HTR-8/SVneo (cell line): ENCODE measurements at places on chromosomes 11 and 22.

GRCh38 chr11:94735907-94736306 is 32.2 kb upstream of the AMOTL1 start:
- no peak for DNase-seq

DNA sequence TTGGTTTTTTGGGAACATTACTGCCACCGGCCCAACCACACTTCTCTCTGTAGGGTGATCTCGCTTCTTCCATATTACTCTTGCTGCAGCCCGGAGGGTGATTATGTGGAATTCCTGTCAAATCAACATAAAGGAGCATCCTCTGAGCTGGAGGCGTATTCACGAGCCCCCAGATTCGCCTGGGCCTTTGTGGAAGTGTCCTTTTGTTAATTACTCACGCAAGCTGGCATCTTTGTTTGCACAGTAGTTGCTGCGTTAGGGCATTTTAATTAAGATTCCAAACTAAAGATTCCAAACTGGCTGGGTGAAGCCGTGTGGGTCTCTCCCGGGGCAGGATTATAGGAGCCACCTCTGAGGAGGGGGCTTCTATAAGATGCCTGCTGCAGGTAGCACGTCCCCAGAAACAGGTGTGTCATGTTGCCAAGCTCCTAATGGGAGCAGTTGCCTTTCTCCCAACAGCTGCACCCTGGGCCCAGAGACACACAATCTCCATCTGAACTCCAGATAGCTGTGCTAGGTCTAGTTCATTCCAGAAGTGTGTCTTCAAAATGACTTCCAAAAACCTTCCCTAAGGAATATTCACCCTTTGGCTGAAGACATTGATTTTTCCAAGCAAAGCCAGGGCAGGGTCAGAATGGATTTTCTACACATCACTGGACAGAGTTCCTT is 40.9 kb downstream of the SHISAL1 start:
- no peak for DNase-seq

GRCh38 chr11:71979602-71980001 is 19.1 kb upstream of the IL18BP start:
- DNase-seq = no peak

DNA sequence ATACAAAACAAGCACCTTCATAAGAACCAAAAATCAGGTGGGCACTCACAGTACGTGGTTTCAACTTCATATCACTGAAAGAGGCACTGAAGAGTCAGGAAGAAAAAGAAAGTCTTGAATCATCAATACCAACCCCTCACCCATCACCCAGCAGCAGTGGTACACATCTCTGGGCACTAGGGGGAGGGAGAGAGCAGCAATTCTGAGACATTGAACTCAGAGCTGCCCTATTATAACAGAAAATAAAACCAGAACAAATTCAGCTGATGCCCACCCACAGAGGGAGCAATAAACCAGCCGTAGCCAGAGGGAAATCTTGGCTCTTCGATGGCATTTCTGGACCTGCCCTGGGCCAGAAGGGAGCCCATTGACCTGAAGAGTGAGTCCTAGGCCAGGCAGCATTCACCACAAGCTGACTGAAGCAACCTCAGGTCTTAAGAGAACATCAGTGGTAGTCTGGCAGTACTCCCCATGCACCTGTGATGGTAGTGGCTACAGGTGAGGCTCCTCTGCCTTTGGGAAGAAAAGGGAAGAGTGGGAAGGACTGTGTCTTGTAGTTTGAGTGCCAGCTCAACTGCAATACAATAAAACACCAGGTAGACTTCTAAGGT is 42.2 kb upstream of the FAM181B start:
- DNase-seq = peak; percentile 35

- no peak for DNase-seq
Measured at GRCh38 chr11:117862019-117862725, 14.3 kb downstream of the FXYD6 start.

DNA sequence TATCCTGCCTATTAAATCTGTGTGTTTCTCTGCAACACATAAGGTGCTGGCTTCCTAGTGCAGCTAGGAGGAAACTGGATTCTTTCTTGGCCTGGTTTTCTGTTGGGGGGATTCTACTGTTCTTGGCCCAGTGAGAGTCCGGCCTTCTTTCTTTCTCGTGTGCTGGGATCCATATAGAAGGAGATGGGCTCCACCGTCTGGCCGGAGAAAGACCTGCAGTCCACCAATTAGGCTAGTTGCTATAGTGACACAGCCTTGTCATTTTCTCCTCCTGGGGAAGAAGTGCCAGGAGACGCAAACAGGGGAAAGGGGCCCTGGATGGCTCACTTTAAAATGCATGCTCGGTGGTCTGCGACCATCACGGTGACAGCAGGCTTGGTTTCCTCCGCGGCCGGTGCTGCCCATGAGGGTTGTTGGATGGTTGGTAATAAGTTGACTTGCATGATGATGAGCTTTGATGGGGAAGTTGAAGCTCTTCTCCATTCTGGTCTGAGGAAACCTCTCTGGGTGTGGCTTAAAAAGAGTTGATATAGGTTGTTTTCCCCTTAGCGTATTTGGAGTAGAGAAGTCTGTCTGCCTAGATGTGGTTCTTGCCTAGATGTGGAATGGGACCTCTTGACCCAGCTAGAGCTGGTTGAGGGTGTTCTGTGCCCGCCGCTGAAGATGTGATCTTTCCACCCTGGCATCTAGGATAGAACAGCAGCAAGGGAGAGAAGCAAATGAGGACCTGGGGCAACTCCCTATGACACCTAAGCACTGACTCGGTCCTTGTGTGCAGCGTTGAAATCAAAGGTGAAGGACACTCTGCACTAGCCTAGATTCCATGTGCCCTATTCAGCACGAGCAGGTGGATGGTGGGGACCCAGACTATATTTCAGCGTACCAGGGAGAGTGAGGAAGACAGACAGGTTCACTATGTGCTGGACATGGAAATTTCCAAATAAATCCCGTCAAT is 1335.0 kb downstream of the BRD1 start:
- DNase-seq = peak; percentile 41

GRCh38 chr11:2213890-2214526 is 42.4 kb upstream of the TH start:
- no peak for DNase-seq

GRCh38 chr22:35590634-35591295 is 26.4 kb downstream of the MB start:
- no peak for DNase-seq

GRCh38 chr11:32531528-32531927 is 52.1 kb upstream of the EIF3M start:
- DNase-seq = no peak

GRCh38 chr11:15557457-15558230 is 442.9 kb downstream of the INSC start:
- DNase-seq = no peak

DNA sequence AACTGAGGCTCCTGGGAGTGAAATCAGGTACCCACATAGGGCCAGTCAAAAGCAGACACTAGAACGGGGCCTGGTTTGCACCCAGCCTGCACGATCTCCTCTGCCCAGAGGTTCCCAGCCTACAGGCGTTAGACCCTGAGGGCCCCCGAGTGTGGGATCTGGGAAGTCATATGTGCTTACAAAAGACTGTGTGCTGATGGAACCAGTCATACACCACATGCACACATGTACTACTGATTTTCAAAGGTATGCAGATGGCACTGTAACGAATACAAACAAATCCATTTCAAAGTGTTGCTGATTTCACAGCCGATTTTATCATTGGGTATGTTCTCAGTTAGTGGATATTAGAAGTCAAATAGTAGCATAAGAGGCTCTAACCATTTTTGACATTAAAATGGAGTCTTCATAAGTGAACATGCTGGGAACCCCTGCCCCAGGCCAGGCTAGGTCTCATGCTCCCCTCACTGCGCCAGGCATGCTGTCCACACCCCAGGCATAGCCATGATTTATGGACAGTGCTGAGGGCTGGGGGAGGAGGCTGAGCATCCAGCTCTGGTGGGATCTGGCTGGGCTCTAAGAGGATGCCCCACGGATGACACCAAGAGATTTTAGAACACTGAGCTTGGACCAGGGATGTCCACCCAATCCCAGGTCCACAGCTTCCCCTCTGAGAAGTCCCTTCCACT is 38.6 kb upstream of the LRRC32 start:
- no peak for DNase-seq

DNA sequence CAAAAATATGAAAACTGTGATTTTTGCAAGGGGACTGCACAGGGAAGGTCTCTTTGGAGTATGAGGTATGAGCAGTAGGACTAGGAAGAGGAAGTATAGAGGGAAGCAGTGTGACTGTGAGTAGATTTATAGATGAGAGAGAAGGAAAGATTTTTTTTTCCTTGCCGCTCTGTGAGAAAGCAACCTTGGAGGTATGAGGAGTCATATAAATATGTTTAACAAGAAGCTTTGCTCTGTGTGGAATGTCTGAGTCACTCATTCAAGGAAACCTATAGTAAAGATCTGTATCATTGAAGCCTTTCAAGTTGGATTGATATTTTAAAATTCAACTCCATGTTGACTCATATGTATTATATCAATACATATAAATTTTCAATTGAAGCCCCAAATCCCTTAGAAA is 26.2 kb downstream of the DNHD1 start:
- peak; percentile 42 for DNase-seq

DNA sequence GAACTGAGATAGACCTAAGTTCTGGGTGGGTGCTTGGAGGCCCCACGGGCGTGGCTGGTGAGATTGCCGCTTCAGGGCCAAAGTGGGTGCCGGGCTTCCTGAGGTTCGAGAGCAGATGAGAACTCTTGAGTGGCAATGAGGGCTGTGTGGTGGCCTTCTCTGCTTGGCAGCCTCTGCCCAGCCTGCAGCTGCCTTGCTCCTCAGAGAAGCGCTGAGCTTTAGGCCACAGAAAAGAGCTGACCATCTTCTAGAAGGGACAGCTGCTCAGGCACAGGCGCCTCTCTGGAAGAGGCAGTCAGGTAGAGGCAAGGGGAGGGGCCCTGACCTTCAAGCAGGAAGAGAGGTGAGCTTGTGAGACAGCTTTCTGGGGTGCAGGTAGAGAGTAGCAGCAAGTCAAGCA is 72.8 kb downstream of the MED15 start:
- no peak for DNase-seq

GRCh38 chr11:35083431-35084238 is 55.3 kb upstream of the CD44 start:
- peak; percentile 21 for DNase-seq

- no peak for DNase-seq
Measured at GRCh38 chr11:13924801-13925327, 37.7 kb upstream of the SPON1 start.

DNA sequence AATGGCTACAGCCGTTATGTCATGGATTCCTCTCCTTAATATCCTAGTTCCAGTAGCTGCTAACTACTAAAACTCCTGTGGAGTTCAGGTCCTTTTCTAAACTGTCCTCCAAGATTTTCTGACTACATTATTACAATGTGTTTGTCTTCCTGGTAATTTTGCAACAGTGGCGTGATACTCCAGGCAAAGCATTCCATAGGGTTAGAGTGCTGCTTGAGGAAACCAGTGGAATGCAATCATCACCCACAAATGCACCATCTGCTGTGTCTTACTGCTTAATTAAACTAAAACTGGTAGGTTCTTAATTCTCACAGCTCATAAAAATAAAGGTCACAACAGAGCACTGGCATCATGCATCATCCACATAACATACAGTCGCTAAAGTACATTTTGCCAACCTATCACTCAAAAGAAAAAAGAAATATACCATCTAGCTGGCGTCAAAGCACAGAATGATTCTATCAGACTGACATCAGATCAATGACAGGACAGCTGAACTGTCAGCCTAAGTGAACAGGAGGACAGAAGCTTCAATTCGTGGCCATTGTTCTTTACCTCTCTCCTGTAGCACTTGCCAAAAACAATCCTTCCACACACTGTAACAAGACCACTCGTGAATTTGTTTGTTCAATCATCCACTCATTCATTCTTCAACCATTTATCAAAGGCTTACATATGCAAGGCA is 182.5 kb downstream of the CADM1 start:
- no peak for DNase-seq

DNA sequence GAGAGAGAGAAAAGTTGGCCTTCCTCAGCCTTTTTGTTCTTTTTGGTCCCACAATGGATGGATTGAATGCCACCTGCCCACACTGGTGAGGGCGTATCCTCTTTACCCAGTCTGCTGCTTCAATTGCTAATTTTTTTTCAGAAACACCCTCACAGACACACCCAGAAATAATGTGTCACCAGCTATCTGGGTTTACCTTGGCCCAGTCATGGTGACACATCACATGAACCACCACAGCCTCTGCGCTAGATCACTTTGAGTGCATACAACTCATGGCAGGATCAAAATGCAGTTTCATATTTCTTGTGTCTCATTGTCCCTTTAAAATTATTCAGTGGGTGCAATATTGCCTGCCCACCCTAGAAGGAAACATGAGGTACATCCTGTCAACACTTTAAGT is 63.3 kb downstream of the ADAMTS15 start:
- no peak for DNase-seq

DNA sequence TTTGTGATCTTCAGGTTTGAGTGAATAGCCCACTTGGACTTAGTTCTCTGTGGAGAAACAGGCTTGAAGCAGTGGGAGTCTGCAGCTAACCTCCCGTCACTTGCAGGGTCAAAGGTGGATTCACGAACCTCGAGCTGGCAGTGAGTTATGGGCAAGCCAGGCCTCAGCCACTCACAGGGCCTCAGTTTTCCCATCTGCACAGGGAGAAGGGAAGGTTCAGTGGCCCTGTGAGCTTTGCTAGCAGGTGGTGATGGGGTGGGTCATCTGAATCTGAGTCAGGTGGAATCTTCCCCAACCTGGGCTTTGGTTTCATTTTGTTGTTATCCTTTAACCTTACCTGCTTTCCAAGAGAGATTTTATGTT is 86.6 kb upstream of the GRIK4 start:
- DNase-seq = no peak

DNA sequence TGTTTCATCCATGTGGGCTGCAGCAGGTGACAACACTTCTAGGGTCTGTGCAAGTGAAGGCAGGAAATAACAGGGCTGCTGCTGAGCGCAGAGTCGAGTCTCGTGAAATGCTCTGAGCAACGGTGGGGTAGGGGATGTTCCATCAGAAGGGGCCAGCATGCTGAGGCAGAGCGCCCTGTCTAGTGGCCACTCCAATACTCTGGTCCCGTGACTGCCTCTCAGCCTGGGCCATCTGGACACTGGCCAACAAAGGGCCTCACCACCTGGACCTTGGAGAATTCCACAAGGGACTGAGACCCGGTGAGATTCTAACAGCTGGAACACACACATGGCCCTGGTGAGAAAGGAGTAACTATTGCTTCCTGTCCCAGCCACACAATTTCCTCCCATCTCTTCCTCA is 375.7 kb downstream of the SHANK2 start:
- no peak for DNase-seq

- no peak for DNase-seq
Measured at GRCh38 chr22:29396126-29396525, 7.8 kb upstream of the AP1B1 start.

DNA sequence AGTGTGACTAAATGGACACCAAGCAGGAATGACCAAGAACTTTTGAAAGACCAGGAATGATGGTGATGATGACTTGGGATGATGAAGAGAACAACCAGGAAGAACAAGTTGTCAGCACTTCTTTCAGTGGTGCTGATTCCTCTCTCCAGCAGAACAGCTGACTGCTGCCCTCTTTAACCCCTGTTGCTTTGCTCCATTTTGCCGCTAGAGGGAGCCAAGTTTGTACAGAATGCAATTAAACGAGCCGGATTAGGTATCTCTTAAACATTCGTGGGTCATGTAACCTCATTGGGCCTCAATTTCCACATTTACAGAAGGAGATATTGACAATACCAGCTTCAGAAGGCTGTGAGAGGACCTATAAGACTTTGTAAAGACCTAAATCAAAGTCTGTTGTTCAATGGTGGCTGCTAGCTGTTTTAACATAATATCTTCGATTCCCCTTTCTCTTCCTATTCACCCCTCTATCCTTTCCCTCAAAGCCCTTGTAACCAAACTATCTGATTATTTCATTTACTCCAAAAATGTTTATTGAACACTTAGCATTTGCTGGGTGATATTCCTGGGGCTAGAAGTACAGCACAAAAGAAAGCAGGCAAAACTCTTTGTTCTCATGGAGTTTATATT is 1.9 kb downstream of the OR4S1 start:
- peak; percentile 32 for DNase-seq

GRCh38 chr11:79406376-79406775 is 34.5 kb downstream of the TENM4 start:
- no peak for DNase-seq
